Naive thymus-derived CD8-positive, alpha-beta T cell (primary cell): ENCODE measurements at places on chromosomes 1 and 21.

- DNase-seq, result no peak
Measured at GRCh38 chr1:67342076-67342890, 34.6 kb downstream of the IL12RB2 start.

DNA sequence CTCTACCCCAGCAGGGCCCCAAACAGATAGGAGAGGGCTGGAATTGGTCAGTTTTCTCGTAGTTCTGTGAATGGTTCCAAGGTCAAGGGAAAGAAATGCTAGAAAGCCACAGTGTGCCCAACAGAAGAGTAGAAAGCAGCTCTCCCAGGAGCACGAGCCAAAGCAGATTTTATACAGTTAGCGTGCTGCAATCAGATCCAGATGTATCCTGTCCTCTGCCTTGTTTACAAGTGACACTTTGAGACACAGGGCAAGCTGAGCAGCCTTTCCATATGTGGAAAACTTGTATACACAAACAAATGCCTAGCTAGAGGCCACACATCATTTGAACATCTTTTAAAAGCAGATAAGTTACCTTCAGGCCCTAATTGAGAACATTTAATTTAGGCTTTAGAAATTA, 6.5 kb downstream of the VAMP3 start:
- DNase-seq, result no peak

DNA sequence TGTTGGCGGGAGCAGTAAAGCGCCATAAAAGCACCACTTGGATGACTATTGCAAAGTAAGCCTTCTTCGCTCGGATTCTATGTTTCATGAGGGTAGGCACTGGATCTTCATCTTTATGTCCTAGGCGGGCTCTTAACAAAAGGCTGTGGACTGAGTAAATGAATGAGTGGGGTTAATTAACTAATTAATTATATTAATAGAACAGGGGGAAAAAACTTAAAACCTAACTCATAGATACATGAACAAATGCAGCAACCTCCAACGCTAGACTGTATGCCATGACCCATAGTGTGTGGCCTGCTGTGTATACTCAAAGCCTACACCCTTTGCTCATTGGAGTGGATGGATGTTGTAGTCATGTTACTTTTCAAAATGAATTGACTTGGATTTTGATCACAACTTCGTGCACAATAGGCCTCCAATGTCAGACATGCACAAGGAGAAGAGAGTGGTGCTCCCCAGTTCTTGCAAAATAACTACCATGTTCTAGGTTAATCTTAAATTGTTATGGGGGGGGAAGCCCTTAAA, 417 bp upstream of the GFI1 start:
- DNase-seq, result no peak

GRCh38 chr1:201791779-201792173, 37.2 kb upstream of the IPO9 start:
- DNase-seq, result no peak

DNA sequence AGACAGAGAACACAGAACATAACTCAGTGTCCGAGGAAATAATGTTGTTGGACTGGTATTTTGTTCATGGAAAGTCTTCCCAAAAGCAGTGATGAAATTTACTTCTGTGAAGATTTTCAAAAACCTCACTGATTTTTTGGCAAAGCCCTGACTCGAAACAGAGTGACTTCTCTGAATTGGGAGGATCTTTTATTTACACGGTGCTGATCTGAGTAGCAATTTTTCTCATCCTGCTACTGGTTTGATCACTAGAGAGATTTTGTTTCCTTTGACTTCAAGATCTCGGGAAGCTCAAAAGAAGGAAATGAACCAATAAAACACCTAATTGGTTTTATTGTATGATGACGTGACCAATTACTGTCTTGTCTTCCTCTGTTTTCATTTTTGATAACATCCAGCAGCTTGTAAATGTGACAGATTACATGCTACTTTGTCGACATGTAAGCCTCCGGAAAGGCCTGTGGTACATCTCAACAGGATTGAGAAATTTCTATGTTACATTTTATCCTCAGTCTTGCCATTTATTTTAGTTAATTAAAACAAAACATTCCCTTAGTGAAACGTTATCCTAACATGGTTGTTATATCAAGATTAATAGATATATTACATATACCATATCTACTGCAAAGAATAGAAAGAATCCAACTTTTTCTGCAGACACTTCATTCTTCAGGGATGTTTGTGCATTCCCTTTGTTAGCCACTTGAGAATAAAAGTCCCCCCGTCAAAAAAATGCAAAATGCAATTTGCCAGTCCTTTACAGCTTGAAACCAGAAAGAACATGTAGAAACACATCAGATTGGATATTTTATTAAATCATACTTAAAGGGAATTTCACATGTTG, 42.8 kb upstream of the IFI44L start:
- DNase-seq, result no peak

DNA sequence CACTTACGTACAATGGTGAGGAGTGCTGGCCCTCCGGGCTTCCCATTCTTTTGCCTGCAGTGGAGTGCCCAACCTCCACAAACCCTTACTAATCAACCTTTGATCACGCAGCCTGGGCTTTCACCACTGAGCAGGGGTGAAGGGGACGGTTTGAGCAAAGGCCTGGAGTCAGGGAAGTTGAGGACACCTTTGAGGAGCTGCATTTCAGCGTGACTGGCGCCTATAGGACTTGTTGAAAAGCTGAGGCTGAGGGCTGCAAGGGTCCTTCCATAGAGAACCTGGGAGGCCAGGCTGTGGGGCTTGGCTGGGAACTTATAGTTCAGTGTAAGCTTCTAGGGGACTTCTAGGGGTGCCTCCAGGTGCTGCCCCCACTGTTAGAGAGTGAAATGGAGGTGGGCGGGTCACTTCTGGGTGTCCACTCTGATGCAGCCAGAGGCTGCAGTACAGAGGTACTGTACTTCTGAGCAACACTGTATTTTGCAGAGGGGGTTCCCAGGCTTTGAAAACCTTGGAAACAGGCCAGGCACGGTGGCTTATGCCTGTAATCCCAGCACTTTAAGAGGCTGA, 9.8 kb downstream of the SYTL1 start:
- DNase-seq, result no peak

- DNase-seq, result no peak
Measured at GRCh38 chr1:23914921-23915320, 1.8 kb upstream of the CNR2 start.

- DNase-seq, result no peak
Measured at GRCh38 chr1:66834926-66835325, 33.9 kb upstream of the INSL5 start.

- no peak for DNase-seq
Measured at GRCh38 chr1:197127246-197127912, 19.1 kb downstream of the ASPM start.

- DNase-seq, result no peak
Measured at GRCh38 chr1:17187051-17187450, 17.9 kb upstream of the PADI1 start.

DNA sequence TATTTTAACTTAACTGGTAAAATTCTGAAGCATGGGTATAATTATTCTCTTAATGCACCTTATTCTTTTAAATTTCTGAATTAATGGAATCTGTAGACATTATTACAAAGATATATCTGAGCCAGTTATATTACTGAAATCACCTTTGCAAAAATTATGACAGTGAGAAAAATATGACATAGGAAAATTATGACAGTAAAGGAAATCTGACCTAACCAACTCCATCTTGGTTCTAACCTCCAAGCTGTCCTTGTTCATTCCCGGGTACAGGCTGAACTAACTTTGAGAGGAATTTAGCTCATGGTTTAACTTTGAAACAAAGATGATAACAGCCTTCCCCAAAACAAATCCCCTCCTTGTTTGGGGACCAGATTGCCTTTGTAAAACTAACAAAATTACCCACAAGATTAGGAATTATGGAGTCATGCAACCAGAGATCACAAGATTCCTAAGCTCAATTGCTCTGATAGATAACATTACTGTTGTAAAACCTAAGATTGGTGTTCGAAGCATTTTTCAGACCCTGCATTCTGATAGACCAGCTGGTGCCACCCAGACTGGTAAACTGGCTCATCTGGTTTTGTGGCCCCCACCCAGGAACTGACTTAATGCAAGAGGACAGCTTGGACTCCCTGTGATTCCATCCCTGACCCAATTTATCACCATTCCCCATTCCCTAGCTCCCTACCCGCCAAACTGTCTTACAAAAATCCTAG, 9.4 kb upstream of the CD55 start:
- DNase-seq, result no peak

GRCh38 chr1:62050165-62050564, 144.5 kb upstream of the L1TD1 start:
- no peak for DNase-seq

DNA sequence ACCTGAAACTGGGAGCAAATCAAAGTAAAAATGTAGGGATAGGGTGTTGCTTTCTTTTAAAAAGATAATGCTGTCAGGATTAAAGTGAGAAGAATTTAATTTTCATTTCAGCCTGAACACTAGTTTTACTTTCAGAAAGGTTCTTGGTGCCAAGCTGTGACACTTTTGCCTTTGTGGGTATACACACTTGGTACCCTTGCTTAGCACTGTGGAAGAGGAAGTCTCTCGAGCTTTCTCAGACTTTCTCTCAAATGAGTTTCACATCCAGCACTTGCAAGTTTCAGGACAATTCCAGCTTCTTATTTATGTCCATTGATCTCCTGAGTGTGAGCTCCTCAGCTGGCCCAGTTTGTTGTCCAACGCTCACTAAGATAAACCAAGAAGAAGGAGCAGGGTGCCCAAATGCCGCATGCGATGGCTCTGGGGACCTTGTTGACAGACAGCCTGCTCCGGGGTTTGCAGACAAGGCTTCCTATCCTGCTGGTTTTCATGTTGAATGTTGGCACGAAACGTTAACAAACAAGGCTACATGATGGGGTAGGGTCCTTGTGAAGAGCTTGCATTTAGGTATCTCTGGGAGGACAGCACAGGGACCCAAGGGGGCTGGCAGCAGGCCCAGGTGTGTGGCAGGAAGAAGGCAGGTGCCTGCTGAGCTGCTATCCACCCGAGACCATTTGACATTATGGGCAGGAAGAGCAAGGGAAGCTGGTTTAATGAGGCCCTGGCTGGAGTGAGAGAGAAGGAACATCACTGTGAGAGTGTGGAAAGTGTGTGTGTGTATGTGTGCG, 79.7 kb downstream of the POFUT2 start:
- DNase-seq, result no peak

- DNase-seq, result no peak
Measured at GRCh38 chr1:14245954-14246353, 352.5 kb upstream of the KAZN start.

- DNase-seq, result no peak
Measured at GRCh38 chr1:43878440-43878839, 55.2 kb upstream of the ARTN start.

DNA sequence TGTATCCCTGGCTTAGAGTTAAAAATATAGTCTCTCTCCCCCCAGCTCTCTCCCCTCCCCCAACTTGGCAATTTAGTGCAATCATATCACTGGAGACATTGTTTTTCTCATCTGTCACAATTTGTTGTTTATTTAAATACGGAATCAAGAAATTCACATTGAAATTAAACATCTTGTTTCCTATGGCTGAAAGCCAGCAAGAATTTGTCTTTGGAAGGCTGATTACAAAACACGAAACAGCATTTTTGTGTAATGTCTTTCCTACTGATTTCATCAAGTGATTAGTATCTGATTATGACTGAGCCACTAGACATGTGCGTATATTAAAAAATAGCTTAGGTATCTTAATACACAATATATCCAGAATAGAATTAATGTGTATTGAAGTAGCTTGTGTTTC, 119.7 kb downstream of the LYPLAL1 start:
- no peak for DNase-seq

- DNase-seq, result no peak
Measured at GRCh38 chr1:75503221-75503974, 107.5 kb downstream of the SLC44A5 start.

DNA sequence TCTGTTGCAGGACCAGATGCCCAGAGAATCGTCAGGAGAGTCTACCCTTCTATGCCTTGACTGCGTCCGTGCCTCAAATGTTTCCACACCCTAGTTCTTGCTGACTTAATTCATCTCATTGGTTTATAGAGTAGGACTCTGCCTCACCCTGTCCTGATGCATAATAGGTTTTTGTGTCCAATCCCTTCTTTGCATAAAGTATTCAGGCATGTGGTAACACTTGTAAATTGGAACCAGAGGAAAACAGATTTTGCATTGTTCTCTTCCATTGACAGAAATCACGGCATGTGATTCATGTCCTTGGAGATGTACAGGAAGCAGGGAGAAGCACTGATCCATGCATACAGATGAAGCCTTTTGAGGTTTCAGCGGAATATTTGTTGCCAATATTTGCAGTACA, 29.5 kb downstream of the PLPPR5 start:
- DNase-seq, result no peak

- DNase-seq, result no peak
Measured at GRCh38 chr1:88812366-88812765, 79.0 kb downstream of the GTF2B start.

- no peak for DNase-seq
Measured at GRCh38 chr1:242185731-242186130, 186.8 kb upstream of the MAP1LC3C start.

DNA sequence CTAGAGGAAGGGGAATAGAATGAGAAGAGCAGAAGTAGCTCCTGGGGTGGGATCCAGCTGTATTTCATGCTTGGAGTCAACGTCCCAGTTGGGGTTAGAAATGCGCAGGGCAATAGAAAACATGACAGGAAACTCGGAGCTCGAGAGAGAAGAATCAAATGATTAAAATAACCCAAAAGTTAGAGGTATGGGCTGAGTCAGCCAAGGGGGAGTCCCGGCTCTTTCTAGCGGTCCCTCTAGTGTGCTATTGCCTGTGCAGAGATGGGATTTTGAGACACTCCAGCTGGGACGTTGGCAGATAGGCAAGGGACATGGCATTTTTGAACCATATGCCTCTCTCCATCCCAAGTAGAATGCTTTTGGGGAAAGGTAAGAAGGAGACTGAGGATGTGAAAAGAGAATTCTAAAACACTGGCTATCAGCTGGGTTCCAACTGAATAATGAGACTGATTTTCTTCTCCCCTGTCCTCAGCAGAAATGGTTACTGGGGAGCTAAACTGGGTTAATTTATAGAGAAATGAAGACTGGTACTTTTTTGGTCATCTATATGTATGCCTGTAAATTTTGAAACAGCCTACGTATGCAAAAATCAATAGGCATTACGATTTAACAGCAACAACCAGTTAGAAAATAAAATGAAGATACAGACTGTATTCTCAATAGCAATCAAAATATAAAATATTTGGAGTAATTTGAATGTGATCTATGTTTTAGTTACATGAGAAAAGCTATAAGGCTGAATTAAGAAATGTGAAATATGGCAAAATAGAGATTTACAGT, 7.0 kb upstream of the VPS26C start:
- DNase-seq, result no peak

GRCh38 chr1:145719230-145720079, at the start of gene CD160:
Gene CD160 (plus strand): TSS chr1:145719499. CDS start chr1:145728328, 8,829 bp downstream.
- no peak for DNase-seq

- DNase-seq, result no peak
Measured at GRCh38 chr1:92515796-92516201, 29.1 kb upstream of the GFI1 start.

DNA sequence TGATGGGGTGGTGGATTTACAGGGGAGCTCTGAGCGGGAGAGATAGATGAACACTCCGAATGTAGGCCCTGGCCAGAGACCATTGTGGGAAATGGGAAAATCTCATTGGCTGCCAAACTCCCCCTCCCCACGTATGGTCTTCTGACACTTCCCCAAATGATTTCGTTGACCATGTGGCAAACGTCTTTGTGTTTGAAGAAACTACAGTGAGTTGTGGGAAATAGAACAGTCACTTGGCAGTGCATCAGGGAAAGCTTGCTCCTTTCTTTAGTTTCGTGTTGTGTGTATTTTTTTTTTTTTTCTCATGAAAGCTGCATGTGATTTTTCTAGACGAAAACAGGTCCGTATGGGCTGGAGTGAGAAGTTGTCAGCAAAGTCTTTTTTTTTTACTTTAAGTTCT, 25.0 kb upstream of the GRIK3 start:
- DNase-seq, result no peak

GRCh38 chr1:244234009-244234643, 183.0 kb downstream of the ZBTB18 start:
- no peak for DNase-seq
